Nephron progenitor cell (in vitro differentiated cells): ENCODE measurements at places on chromosomes 4 and X.

DNA sequence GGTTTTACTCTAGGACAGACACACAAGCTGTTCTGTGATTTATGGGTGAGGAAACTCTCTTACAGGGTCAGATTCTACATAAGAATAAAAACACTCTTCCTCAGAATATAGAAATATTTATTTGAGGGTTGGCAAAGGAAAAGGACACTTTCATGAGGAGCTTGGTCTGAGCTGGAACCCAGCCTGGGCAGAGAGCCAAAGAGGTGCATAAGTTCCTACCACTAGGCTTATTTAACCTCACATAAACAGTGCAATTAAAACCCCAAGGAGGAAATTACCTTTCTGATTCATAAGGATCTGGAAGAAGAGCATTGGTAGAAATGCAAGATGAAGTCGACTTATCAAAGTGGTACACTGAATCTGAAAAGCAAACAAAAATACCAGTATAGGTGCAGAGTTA, 32.9 kb downstream of the SETD7 start:
- DNase-seq = no peak

DNA sequence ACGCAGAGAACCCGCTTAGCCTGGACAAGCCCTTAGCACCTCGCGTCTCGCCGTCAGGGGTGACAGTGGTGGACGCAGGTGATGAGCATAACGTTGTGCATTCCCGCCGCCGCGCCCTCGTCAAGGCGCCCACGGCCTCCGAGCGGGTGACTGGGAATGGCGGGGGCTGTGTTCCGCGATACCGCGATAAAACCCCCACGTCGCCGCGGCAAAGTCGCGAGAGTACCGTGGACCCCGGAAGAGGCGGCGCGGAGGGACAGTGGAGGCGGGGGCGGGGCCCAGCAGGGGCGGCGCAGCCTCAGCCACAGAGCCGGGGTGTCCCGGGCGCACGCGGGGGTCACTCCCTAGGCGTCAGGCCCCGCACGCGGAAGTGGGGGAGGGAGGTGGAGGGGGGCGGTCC, 53.8 kb downstream of the ZFYVE28 start:
- DNase-seq = no peak

DNA sequence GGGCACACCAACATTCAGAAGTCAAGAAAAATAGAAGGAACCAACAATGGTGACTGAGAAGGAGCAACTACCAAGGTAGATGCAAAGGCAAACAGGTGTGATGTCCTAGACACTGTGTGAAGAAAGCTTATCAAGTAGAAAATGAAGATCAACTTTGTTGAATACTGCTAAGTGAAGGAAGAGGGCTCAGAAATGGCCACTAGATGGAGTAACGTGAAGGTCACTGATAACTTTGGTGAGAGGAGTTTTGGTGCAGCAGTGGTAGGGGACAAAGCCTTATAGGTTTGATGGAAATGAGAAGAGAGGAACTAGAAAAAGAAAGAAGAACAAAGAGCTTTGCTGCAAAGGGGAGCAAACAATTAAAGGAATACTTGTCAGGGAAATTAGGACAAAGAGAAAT, 23.5 kb downstream of the OTC start:
- DNase-seq = no peak

DNA sequence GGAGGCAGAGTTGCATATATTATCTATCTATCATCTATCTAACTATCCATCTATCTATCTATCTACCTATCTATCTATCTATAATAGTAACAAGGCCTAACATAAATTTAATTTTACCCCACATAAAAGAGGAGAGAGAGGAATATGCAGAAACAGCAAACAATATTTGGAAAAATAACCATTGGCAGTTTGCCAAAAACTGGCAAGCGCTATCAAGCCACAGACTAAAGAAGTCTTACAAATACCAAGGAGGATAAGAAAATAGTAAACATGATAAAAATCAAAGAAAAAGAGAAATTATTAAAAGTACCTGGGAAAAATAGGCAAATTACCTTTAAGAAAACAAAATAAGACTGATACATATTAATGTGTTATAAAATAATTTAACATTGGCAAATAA, 230.8 kb downstream of the CPXCR1 start:
- DNase-seq = no peak

GRCh38 chrX:153825042-153825441, 5.3 kb downstream of the PDZD4 start:
- no peak for DNase-seq

DNA sequence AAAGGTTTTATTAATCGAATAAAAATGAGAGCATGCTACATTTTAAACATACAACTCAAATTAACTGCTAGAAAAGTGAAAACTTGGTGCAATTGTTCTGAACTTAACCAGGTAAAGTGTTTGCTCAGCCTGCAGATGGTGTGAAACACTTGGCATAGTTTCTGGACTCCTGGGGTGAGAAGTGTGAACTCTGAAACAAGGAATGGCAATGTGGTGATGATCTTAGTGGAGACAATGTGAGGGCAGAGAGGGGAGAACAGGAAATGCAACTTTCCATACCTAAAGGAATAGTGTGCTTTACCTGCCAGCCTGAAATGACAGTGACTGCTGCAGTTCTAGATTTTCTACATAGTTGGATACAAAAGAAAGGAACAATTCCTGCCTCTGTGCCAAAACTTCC, 57.4 kb downstream of the CCSER1 start:
- no peak for DNase-seq

DNA sequence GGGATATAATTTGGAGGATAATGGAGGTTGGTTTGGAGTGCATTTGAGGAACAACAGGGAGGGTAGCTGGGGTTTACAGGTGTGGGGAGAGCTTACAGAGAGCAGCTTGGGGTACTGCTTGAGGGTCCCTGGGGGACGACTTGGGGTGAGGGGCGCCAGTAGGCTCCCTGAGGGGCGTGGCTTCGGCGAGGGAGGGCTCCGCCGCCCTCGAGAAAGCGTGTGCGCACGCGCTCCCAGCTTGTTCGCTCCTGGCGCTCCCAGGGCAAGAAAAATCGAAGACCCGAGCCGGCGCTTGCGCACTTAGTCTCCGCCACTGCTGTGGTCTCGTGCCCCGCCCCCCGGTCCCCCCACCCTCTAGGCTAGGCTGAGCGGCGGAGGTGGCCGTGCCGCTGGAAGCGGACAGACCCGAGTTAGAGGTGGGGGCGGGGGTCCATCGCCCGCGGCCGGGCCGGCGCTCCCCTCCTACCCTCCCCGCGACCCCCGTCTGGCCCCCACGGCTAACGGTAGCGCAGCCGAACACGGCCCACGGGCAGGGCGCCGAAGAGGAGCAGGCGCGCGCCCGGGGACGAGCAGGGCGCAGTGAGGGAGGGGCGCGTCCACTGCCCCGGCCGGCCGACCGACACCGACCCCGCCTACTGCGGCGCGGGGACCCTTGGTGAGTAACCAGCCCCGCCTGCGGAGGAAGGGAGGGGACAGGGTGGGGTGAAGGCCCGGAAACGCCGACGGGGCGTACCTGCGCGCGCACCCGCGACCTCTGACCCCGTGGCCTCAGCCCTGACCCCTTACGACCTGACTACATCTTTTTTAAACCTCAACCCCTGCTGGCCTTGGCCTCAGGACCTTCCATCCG, 5.4 kb upstream of the CCDC120 start:
- DNase-seq = peak; percentile 83

DNA sequence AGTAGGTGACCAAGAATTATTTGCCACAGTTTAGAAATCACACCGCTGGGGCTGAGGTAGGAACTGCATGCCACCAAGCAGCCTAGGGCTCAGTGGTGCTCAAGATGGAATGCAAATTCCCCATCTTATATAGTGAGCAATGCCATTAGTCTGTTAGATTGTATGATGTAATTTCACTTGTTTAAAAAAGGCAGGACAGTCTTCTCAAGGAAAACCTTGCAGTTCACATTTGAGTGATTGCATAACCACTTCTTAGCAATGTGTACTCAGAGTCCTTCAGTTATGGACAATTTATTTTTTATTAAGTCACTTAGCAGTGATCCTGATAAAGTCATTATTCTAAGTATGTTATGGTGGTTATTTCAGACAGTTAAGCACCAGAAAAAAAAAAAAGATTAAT, 142.9 kb upstream of the SFRP2 start:
- no peak for DNase-seq

DNA sequence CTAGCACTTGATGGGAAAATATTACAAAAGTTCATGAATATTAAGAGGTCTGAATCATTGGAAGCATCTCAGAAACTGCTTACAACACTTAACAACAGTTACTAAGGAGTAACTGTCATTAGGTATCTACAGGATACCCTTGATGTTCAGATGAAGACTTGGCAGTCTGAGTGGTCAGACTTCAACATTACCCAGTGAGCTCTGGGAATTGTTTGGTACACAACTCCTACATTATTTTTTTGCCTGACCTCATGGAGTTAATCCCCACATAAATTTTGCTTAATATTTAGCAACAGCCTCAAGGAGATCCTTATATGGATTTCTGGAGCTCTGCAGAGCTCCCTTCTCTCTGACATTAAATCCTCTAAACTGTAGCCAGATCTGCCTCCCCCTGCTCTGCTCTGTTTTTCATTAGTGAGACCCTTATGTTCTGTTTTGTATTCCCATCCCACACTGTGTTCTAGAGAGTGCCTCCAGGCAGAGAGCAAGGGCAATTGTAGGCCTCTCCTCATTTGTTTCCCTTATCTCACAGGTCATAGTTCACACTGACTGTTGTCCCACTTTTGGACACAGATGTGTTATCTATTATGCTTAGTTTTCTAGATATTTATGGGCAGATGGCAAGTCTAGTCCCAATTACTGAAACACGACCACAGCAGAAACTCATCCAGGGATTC, 368.8 kb downstream of the GASK1B start:
- no peak for DNase-seq

DNA sequence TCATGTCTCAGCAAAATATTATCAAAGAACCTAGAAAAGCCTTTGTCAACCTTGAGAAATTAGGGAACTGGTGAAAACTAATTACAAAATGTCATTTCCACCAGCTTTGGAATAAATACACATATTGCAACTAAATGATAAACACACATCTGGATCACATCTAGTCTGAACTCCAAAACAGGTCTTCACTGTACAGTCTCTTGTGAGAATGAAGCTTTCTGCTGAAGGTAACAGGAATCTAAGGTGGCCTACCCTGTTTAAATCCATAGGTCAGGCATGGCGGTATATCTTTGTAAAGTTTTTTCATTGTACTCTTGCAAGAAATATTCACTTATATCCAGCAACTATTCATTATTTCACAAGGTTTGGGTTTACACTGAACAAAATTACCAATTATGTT, 1.7 kb downstream of the SH3D19 start:
- DNase-seq = no peak

DNA sequence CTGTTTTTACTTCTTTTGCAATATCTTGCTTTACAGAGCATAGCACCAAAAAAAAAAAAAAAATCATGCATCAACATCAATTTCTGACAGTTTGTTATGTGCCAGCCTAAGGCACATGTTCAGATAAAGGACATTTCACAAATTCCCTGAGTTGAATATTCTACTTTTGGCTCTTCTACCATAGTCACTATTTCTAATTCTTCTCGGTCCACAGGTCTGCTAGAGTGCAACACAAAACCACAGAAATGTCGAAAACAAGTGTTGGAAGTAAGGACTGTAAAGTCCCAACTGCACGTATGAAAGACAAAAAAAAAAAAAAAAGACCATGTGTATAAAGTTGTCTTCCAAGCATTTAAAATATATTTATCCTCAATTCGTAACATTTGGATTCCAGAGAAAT, 494.2 kb upstream of the INTU start:
- no peak for DNase-seq

DNA sequence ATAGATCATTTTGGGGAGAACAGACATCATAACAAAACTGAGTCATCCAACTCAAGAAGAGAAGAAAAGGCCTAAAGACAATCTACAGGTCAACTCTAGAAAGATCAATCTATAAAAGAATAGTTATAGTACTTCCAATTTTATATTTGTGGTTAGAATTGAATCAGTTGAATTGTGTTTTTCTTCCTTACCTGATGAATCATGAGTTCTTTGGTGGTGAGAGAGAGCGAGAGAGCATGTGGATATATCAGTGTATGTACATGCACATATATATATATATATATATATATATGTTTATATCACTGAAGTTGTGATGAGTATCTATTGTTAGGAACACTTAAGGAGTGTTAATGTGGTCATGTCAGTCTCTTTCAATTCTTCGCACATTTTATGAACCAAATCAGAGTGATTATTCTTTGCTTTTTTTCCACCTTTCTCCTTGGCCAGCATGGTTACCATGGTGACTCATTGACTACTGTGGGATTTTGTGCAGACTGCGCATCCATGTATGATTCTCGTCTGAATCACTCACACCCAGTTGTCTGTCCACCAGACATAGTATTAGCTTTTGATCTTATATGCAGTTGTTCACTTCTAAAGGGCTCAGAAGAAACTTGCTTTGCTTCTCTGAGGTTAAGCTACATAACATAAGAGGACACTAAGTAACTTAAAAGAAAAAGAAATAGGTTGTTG, 90.4 kb upstream of the RAB40AL start:
- DNase-seq = no peak

DNA sequence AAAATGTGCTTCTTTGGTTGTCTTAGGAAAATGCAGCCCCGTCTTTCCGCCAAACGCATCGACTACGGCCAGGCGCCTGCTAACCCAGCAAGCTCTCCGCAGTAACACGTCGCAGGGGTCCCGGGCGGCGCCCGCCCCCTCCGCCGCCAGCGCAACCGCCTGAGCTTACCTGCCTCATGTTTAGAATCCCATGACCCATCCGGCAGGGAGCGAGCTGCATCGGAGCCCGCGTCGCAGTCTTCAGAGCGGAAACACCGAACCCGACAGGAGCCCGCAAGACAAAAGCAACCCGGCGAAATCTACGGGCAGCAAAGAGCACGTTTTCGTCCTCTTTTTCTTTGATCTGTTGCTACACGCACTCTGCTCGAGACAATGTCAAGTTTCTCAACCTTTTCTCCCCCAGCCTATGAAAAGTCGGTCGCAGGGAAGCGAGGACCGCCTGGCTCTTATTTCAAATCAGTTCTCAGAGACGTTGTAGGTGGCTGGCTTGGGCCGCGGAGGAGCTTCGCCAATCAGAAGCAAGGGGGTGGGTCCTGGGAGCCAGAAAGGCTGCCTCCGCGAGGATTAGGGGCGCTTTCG, at the start of gene MID1:
Gene MID1 (minus strand): TSS at position 465 of the 579 bp plus-strand sequence. CDS start 53,038 bp downstream, outside the sequence.
- DNase-seq = peak; percentile 73

- DNase-seq = no peak
Observed at GRCh38 chr4:1988327-1988724, 20.4 kb downstream of the NELFA start.

DNA sequence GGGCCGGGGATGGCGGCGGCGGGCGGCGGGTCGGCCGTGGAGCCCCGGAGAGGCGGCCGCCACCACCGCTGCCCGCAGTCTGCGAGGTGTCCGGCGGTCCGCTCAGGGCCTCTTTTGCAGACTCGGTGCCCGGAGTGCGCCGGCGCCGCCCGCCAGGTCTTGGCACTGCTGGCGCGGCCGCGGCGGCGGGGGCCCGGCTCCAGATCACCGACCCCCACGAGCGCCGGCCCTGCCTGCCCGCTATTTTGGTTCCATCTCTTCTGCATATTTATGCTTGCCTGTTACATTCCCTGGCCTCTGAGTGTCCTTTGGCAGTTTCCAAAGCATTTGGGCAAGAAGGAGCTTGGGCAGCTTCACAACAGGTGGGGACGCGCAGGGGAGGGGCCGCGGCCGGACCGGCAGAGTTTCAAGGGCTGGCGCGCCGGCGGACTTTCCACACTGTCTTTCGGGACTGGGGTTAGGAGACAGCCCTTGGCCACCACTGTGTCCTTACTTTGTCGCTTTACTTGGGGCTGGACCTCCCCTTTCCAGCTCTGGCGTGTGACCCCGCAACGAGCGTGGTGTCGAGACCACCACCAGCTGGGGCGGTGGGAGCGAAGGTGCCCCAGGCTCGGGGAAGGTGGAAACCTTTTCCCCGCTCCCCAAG, 668 bp upstream of the TAPT1 start:
- DNase-seq = peak; percentile 69
